ENCODE measurements at places on chromosomes 6 and 20.

DNA sequence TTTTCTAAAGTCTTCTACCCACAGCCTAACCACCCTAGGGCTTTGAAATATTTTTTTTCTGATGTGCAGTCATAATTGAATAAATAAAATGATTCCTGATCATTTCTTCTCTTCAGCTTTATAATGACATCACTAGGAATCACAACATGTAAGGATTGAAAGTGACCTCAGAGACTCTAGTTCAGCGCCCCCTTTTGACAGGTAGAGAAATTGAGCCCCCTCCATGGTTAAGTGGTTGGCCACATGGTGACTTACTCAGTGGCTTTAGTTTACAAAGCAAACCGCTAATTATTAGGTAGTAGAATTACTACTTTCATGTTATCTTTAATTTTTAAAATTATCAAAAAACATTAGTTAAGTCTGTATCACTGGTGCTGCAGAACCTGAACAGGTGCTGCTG lies 13.3 kb upstream of the SLC2A12 start:
- DNase-seq, result no peak

GRCh38 chr6:44512868-44513741 lies 125.6 kb downstream of the CDC5L start:
- peak; percentile 74 for DNase-seq

GRCh38 chr6:41921712-41921998 lies 356 bp downstream of the BYSL start:
- no peak for DNase-seq

DNA sequence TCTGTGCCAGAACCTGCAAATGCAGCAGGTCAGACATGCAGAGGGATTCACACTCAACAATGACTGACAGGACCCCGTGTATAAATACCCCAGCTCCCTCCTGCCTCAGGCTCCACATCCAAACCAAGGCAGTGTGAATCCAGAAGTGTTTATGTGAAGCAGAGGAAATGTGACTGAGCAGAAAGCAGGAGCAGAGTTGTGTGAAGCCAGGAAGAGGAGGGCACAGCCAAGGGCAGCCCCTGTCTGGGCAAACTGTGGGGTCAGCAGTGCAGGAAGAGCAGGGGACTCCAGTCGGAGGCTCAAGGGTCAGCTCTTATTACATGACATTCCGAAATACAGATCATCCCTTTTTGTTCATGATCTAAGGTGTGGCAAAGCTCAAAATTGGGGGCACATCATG lies 19.3 kb upstream of the ENTPD6 start:
- DNase-seq, result no peak

GRCh38 chr6:165799391-165800153 lies 136.5 kb upstream of the PDE10A start:
- peak; percentile 60 for DNase-seq

DNA sequence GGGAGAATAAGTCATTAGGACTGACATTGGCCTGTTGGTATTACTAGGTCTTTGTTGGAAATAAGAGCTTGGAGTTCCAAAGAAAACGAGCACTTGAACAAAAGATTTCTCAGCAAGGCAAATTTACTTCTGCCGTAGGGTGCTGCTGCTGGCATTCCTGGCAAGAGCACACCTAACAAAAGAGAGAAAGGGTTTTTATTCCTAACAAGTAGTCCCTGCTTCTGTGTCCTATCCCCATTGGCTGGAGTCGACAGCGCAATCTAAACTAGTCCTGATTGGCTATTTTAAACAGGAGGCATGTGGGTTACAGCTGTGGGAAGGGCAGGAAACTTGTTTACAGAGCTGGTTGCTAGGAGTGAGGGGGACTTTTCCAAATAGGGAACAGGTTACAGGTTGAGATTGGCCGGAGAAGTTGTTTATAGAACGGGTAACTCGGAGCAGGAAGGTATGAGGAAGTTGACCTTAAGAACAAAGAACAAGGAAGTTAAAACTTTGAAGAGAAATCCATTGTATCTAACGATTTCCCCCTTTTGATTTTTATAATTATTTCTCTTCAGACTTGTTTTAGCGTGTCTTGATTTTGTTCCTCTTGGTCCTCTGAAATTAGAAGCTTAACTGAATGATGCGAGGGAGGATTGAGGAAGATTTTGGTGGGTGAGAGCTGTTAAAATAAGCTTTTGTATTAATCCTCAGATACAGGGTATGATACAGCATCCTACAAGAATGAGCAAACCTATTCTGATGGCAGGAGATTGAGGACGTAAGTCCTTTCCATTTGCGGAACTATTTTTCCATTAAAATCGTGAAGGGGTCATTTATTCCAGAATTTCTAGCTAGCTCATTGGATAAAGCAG lies 3.4 kb upstream of the ZNFX1 start:
- DNase-seq, result no peak

DNA sequence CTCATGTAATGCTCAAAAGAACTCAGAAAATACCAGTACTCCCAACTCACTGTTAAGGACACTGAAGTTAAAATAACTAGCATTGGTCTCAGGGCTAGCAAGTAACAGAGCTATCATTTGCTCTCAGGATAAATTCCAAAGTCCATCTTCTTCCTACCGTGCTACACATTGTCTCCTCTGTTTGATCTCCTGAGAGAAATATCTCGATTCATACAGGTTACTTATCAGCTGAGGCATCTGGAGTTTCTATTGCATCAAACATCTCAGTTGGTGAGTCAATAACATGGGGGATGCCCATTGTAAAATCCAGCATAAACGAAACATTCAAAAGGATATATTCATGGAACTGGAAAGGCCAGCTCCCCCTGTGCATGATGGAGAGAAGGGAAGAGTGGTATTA lies 147.4 kb downstream of the BACH2 start:
- no peak for DNase-seq

Measured in femur (tissue), 1 donor.